ENCODE measurements at places on chromosomes 2 and 18.

DNA sequence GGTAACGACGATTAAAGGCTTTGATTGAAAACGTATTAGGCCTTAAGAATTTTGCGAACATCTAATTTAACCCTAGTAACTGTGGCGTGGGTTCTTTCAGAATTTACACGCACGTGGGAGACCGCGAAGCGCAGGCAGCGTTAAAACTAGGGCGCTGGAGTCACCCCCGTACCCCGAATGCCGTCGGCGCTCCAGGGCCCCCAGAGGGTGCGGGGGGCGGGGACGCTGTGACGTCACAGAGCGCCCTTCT is 673 bp upstream of the SMCHD1 start:
- DNase-seq = peak; percentile 72

GRCh38 chr2:230968921-230969658 is 26.8 kb upstream of the SPATA3 start:
- DNase-seq = no peak

GRCh38 chr2:223760838-223761502 is 76.4 kb downstream of the AP1S3 start:
- DNase-seq = no peak

GRCh38 chr18:3401669-3402620 is 48.0 kb upstream of the TGIF1 start:
- DNase-seq = peak; percentile 66

GRCh38 chr2:234954551-234954992 is 2.8 kb downstream of the SH3BP4 start:
- DNase-seq = no peak
